Activated CD8-positive, alpha-beta memory T cell treated with anti-CD3 and anti-CD28 coated beads for 1 hour (primary cell): ENCODE measurements at places on chromosomes 7 and 10.

DNA sequence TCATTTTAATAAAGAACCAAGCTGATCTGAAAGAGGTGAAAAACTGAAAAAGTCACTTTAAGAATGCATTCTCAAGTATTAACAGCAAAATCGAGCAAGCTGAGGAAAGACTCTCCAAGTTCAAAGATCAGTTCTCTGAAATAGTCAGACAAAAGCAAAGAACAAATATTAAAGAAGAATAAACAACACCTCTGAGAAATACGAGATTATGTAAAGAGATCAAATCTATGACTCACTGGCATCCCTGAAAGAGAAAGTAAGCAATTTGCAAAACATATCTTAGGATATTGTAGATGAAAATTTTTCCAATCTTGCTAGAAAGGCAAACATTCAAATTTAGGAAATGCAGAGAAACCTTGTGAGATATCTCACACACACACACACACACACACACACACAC is 138.4 kb upstream of the HGF start:
- DNase-seq: no peak

DNA sequence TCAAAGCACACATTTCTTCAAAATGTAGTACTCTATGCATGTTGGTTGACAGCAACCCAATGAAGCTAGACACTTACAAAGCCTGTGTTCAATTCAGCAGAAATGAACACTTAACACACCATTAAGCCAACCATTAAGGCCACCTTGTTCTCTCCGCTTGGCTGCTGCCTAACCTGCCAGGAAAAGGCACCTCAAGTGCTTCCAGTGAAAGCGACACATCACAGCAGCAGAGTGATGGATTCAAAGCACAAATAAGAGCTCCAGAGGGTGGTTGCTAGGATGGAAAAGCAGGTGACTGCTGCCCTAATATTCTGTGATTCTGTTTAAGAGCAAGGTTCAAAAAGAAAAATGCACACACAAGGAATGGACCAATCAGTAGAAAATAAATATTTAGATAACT is 81.5 kb upstream of the GNAI1 start:
- no peak for DNase-seq

- peak; percentile 24 for DNase-seq
Observed at GRCh38 chr7:130242198-130243014, 24.3 kb upstream of the CPA2 start.

DNA sequence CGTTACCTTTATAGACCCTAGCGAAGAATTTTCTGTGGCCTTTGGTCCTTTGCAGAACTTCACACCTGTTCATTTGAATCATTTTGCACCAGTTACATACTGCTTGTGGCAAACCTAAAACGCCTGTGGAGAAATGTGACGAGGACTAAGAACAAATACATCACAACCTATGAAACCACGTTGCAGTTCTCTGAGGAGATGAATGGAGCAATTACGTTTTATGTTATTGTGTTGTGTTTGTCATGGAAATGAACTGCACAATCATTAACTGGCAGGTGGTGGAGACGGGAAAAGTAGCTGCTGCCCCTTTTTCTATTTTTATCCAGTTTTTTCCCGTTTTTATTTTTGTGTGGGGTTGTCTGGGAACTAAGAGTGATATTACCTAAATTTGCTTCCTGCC is 505.5 kb downstream of the SDK1 start:
- no peak for DNase-seq

GRCh38 chr7:92988051-92988450 is 129.7 kb downstream of the SAMD9 start:
- DNase-seq: no peak

- no peak for DNase-seq
Observed at GRCh38 chr7:149093228-149093627, 2.7 kb upstream of the ZNF786 start.
